ENCODE measurements at places on chromosomes 12 and 14. TPM values are rescaled to one million over a fixed set of nuclear protein-coding genes. Genes with fewer than 3 reads are reported as not detected.
A peak's percentile ranks its signal among the peaks of the same experiment; 100 is the strongest.

Gene WASHC4
- 69.0 TPM for polyA plus RNA-seq

- DNase-seq: no peak
These were observed 144.2 kb downstream of the KICS2 start for GRCh38 chr12:64077922-64078321.

DNA sequence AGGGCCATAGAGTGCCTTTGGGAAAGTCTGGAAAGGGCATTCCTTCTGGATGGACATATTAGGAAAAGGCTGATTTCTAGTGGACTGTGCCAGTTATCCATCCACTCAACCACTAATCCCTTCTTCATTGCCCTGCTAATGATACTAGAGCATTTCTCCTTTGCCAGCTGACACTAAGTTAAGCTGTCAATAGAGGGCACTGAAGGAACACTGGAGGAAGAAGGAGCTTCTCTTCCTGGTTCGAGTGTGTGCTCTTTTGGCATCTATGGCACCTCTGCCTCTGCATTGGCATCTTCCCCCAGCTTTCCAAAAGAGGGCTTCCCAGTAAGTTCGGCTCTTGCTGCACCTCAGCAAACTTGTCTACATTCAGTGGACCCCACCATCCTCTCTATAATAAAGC is 165.4 kb downstream of the DERA start:
- DNase-seq: peak; percentile 6

DNA sequence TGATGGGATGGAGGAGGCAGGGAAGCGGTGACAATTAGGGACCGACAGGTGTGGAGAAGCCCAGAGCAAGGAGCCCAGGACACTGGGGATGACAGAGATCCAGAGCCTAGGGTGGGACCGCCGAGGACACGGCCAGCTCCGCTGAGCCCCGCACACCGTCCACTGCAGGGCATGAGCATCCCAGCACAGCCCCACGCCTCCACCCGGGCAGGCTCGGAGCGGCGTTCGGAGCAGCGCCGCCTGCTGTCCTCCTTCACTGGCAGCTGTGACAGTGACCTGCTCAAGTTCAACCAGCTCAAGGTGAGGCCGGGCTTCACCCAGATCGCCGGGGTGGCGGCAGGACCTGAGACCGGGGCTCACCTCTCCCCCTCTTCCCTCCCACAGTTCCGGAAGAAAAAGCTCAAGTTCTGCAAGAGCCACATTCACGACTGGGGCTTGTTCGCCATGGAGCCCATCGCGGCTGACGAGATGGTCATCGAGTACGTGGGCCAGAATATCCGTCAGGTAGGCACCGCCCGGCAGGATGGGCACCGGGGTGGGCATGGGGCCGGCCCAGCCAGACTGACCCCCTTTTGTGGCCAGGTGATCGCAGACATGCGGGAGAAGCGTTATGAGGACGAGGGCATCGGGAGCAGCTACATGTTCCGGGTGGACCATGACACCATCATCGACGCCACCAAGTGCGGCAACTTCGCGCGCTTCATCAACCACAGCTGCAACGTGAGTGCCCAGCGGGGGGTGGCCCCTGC is 23.7 kb downstream of the SETD1B start:
- no peak for DNase-seq

Gene CACNA1C
- not detected for polyA plus RNA-seq

Gene SIX6
- not detected for polyA plus RNA-seq

GRCh38 chr12:83665634-83666218 is 979.0 kb downstream of the TMTC2 start:
- no peak for DNase-seq
